COR-L47 (cell line): ENCODE measurements at places on chromosomes 7 and 10.

- no peak for DNase-seq
These were observed 25.8 kb upstream of the AKR1C3 start for GRCh38 chr10:5068274-5068984.

DNA sequence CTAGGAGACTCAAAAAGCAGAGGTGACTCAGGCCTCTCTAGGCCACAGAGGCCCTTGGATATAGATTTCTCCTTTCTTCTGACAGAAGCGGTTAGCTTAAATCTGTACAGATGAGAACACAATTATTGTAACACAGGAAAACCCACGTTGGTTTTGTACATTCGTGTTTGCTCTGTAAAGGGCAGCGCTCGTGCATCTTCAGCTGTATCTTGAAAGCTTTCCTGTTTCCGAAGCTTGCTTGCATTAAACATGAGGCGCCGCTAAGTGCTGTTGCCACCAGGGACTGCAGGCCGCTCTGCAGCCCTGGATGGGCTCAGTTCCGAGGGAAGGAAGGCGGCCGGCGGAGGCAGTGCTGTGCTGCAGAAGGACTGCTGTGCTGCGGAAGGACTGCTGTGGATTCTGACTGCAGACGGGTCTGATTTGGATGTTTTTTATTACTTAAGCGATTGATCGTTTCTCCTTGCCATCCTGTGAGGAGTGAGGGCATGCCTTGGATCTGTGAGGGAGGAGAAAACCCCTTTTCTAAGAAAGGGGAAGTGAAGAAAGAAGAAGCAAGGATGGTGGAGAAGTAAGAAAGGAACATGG is 53.3 kb downstream of the FHIP2A start:
- DNase-seq = no peak

DNA sequence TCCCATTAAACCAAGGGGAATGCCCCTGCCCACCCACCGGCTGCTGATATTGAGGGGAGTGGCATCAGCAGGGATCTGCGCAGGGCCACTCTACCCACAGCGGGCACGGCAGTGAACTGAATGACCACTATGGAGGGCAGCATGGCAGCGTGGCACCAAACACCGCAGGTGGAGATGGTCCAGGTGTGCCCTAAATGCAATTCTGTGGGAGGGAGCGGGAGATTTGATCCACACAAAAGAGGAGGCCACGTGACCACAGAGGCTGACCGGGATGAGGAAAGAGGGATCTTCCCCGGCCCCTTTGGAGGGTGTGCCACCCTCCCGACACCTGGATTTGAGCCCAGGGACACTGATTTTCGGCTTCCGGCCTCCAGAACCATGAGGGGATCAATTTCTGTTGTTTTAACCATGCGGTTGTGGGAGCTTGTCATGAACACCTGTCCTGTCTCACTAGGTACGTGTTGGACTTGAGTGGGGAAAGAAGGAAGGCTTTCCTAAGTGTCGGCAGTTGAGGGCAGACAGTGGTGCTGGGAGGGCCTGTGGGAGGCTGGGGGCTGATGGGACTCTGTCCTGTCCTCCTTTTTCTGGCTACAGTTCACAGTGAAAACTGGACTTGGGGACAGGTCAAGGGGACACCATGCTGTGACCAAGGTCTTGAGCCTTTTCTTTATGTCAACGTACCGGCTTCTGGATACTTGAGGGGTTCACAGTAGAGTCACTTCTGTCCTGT is 66.1 kb downstream of the CFAP46 start:
- no peak for DNase-seq

DNA sequence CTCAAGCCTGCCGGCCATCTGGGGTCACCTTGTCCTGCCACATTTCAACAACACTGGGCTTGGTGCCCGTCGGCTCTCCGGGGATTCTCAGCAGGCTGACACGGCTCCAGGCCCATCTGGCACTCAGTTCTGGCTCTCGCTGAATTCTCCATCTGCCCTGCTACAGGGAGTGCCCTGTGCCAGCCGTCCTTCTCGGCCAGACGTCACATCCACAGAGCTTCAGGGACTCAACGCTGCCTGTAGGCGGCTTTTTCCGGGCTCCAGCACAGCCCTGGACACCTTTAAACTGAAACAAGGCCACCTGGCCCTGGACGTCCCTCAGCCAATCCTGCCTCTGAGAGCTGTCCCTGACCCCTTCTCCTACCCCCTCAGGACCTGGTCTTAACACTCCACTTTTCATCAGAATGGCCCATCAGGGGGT is 43.0 kb downstream of the TMEM130 start:
- DNase-seq = peak; percentile 78

DNA sequence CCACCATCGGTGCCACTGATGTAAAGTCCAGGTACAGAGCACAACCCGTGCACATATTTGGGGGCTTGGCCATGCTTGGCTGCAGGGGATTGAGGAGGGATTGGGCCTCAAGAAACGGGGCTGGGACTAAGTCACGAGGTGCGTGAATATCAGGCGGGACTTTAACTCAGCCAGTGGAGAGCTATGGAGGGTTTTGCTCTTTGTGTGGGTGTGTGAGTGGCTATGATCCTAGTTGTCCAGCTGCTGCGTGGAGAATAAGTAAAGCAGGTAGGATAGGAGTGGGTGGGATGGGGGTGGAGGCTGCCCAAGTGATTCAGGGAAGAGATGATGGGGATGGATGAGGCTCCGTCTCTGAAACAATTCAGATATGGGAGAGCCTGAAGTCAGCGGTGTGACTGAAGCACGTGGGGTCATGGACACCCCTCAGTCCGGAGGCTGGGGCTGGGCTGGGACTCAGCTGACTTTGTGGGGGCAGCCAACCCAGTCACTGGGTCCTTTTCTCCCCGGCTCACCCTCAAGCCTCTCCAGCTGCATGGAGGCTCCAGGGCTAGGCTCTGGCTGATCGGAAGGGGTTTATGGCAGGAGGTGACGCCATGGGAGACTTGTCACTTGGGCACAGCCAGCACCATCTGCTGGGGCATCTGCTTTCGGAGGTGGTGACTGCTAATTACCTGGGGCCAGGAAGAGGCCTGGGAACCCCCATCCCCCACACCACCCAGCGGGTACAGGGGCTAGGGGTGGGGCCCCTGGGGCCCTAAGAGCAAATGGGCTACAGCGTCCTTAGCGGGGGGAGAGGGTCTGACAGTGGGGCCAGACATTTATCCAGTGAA is 1.7 kb upstream of the LFNG start:
- no peak for DNase-seq

DNA sequence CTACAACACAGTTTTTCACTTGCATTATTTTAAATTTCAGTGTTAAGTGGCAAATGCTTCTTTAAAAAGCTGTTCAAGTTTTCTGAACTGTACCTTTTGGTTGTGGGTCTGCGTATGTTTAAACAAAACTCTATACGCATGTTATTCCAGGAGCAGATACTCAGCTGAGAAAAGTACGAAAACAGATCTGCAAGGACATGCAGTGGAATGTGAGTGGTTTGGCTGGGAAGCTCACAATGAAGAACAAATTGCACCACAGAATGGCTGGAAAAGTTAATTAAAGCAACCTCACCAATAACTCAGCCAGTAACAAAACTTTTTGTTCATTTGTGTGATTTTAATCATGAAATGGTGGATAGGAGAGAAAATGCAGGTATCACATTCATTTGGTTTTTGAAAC is 17.6 kb downstream of the GLI3 start:
- DNase-seq = no peak

- no peak for DNase-seq
These were observed 825 bp downstream of the MRPL32 start for GRCh38 chr7:42932811-42933591.

DNA sequence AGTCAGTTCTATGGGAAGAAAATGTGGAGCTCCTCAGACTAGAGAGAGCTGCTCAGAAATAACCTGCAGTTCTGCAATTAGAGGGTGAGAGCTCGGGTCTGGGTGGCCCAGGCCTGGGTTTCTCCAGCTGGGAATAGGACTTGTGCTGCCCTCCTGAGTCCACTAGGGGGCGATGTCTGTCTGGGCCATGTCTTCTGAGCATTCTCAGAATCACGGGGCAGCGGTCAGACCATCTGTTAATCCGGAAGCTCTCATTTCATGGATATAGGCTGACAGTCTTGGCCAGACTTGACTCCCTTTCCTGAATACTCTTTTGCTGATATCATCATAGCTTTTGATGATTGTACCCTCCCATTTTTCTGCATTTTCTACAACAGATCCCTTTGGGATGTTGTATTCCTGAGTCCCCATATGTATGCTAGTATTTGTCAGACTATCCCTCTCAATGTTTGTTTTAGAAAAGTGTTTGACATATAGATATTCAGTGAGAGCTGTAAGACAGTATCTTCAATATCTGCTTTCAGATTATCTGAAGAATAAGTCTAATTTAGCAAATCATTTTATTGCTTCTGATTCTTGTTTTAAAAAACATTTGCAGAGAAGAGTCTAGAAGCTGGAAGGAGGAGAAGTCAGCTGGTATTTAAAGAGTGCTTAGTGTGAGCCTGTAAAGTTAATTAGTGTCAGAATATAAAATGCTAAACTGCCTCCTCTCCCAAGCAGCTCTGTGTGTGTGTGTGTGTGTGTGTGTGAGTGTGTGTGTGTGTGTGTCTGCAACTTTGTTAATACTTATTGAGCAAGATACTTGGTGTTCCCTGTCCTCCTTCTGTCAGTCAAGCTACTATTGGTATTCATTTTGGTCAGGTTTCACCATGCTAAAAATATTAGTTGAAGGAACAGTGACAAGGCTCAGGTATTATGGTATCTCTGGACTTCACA is 38.0 kb downstream of the STARD3NL start:
- DNase-seq = peak; percentile 54

- DNase-seq = no peak
These were observed 4.8 kb upstream of the GCK start for GRCh38 chr7:44194069-44194468.

- DNase-seq = no peak
These were observed 44.0 kb downstream of the DNMBP start for GRCh38 chr10:99965700-99966099.
